ENCODE measurements at places on chromosomes 5 and 9.

DNA sequence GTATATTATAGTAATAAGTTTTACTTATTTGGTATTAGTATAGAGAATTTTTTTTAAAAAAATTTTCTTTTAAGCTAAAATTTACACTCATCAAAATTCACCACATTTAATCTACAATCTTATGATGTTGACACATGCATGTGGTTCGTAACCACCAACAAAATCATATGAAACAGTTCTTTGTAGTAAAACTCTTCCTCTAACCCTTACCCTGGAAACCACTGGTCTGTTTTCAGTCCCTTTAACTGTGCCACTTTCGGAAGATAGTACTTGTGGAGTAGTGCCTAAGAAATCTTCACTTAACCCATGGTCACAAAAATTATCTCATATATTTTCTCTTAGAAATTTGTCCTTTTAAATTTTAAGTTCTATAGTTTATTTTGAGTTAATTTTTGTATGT, 1498.8 kb downstream of the MAT2B start:
- no peak for DNase-seq

DNA sequence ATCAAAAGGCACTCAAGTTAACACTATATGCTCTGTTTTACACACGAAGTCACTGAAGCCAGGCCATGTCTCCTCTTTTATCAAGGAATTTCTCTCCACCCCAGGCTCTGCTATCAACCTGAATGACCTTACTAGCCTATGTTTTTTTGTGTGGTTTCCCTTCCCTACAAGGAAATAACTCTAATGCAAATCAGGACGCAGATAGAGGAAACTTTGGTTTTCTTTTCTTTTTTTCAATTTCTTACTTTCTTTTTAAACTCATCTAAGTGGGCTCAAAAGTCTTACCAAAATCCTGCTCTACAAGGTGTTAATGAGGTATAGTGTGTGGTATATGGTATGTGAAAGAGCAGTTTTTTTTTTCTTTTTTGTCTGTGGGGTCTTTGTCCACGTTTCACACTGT, 5.5 kb upstream of the SLC46A2 start:
- no peak for DNase-seq

DNA sequence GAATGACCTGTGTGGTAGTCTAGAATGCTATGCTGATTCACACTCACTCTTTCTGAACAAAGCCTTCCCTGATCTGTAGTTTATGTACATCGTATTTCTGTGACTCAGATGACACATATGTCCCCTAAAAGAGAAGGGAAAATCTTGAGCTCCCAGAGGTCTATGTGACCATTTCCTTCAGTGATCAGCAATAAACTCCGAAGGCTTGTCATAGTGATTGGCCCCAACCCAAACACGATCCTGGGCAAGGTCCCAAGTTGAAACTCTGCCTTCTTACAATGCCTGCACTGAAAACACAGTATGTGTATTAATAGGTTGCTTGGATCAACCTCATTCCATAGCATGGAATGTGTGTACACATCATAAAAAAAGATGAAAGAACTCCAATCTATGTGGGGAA, 685.8 kb downstream of the MAT2B start:
- DNase-seq = no peak

DNA sequence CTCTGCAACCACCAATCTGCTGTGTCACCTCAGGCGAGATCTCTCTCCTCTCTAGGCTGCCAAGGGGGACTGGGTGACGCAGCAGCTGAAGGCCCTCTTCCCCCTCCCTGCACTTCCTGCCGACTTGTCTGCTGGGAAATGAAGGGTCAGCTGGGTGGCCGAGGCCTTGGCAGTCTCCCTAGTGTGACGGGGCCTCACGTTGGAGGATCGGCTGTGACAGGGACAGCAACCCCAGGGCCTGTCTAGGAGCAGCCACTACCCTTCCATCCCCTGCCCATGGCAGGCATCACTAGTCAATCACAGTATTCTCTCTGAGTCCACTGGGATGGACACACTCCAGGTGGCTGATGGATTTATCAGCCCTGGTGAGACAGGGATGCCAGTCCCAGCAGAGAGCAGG, 107.3 kb upstream of the SARDH start:
- no peak for DNase-seq

- DNase-seq = no peak
These were observed 396.1 kb downstream of the MAN2A1 start for GRCh38 chr5:110085826-110086225.

DNA sequence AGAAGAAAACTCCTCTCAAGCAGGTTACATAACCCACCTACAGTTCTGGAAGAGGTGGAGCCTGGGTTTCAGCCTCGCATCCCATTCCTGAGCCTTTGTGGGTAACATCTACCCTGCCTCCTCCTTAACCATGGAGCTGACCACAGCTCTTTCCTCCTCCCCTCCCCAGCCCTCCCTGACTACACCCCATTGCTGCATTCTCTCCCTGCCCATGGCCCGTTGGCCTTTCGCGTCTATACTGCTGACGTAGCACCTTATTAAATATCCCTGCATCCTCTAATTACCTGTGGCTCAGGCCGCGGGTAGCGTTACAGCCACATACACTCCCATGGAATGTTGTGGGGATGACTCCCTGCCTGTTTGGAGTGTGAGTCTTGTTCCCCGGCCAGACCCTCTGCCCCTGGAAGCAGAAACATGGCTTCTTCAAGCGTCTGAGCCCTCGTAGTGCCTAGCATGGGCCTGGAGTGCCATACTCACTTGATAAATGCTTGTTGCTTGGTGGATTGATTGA, 72.8 kb downstream of the WWC1 start:
- no peak for DNase-seq

DNA sequence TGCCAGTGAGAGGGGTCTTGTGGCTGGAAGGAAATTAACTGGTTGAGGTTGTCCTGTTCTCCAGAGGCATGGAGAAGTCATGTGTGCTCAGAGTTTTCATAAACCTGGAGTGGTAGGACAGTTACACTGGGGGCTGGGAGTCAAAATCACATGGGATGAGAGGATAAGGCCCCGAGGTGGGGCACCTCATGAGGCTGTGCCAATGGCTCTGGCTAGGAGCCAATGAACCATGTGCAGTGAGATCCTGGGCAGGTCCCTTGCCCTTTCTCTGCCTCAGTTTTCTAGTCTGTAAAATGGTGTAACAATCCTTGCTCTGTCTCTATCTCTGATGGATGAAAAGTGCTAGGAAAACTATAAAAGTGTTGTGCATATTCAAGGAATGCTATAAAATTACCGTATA, 7.0 kb upstream of the SYNPO start:
- DNase-seq = peak; percentile 20

DNA sequence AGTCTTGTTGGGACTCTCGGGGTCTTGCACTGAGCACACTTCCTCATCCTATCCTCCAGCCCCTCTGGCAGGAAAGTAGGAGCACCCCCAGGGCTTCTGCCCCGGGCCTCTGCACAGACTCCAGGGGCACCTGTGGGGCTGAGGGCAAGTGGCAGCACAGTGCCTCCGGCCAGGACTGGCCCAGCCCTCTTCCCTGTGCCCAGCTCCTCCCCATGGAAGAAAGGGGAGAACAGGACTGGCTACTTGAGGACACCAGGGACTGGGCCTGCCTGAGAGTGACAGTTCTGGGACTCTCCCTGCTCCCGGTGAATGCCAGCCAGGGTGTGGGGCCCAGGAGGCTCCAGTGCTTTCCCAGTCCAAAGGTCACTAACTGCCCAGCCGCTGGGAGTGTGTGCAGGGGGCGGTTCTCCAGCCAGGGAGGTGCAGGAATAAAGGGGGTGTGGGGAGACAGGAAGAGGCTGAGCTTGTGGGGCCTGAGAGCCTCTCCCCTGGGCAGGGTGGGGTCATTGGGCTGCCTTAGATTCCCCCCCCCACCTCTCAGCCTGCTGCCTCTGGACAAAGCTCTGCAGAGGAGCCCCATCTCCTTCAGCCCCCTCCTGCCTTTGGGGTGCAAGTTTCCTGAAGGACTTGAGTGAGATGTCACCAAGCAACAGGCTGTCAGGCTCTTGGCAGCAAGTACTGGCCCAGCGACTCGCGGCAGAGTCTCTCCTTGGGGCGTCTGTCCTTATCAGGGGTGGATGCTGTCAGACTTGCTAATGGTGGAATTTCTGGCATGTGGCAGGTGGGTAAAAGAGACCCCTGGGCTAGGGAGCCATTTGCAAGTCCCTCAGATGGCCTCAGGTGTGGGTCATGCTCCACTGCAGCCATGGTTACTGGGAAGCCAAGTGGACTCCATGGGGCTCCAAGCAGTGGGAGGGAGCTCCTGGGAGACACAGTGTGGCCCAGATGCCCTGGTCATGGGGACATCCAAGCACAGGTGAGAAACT, 19.1 kb upstream of the JADE2 start:
- no peak for DNase-seq

GRCh38 chr9:91500509-91501014, 76.9 kb upstream of the NFIL3 start:
- no peak for DNase-seq

DNA sequence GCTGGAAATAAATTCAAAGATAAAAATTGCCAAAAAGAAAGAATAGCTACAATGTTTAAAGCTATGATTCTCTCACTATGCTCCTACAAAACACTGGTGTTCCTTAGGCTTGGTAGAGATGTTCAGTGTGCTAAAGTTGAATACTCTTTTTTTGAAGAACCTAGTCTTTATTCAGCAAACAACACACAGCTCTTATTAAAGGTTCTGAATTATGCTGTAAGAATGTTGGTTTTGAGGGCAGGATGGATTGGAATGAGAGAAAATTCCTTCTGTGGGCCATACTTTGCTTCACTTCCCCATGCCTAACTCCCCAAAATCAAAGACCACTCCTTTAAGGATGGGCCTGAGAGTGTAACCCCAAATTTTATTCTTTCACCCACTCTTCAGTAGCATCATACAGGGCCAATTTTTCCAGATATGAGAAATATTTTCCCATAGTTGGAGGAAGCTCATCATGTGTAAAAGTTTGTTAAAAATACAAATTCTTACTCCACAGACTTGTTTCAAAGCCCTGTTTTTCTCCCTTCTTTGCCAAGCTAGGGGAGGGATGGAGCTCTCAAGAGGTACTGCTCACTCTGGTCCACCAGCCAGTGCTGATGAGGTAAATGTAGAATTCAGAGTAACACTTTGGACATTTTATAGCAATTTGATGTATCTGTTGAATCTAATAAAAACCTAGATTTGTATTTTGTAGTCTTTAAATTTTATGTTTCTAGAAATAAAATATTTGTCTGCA, 99.3 kb downstream of the GDNF start:
- DNase-seq = no peak

DNA sequence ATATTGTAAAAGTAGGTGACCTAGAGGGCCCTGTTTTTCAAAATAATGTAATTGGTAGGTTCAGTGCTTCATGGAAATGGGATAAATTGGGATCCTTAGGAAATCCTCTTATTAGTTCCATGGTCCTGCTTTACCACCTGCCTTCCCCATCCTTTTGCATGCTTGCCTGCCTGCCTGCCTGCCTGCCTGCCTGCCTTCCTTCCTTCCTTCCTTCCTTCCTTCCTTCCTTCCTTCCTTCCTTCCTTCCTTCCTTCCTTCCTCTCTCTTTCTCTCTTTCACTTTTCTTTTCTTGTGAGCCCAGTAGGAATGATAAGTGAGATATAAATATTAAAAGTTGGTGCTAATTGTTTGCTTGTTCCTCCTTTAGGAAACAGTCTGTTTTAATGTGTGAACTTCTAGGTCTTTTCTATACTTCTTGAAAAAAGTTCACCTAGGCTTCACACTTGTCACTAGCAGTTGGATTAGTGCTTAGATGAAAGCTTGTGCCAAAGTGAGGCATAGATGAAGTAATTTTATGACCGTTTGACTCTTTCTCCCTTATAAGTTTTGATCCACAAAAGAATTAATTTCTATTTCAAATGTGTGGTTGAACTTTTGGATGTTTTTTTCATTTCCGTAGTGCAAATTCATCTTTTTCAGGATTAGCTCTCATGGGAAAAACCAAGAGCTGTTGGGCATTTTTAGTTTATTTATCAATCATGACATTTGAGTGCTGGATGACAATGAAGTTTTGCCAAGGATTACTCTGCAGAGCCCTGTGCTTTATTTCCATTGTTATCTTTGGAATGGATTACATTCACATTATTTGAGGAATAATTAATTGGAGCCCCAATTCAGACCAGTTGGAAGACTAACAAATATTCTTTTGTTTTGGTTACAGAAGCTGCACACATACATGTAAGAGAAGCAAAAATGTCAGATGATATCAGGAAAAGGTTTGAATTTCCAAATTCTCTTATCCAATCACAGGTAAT, 30.7 kb downstream of the FOCAD start:
- no peak for DNase-seq

- no peak for DNase-seq
These were observed 21.3 kb upstream of the FNIP1 start for GRCh38 chr5:131818001-131818724.

- no peak for DNase-seq
These were observed 1.5 kb upstream of the TMEM174 start for GRCh38 chr5:73171495-73171894.

DNA sequence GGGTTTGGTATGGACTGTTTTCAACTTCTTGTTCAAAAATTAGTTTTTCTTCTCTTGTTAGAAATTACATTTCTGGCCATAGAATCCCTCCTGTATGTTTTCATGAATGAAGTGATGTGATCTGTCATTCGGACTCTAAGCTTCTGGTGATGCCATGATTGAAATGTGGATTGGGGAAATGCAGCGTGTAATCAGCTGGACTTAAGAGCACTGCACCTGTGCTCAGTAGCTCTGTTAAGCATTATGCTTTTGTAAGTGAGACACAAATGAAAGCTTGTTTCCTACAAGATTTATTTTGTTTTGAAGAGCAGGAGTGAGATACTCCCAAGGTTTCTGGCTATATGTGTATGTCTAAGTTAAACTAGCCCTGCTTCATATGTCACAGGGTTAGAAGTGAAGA, 24.0 kb upstream of the FAM120AOS start:
- DNase-seq = no peak

- DNase-seq = no peak
These were observed 96.7 kb upstream of the RETREG1 start for GRCh38 chr5:16713386-16713928.

GRCh38 chr9:137222190-137223077, at the start of gene RNF208:
Gene RNF208, minus strand, starts transcription at chr9:137222240. Its CDS starts 1,028 bp downstream, at chr9:137221212.
- peak; percentile 42 for DNase-seq

All from NCI-H2171 treated with DMSO at 0.1 percent for 48 hours (cell line).